Activated naive CD8-positive, alpha-beta T cell treated with anti-CD3 and anti-CD28 coated beads for 36 hours (primary cell): ENCODE measurements at places on chromosomes 11 and 22.

DNA sequence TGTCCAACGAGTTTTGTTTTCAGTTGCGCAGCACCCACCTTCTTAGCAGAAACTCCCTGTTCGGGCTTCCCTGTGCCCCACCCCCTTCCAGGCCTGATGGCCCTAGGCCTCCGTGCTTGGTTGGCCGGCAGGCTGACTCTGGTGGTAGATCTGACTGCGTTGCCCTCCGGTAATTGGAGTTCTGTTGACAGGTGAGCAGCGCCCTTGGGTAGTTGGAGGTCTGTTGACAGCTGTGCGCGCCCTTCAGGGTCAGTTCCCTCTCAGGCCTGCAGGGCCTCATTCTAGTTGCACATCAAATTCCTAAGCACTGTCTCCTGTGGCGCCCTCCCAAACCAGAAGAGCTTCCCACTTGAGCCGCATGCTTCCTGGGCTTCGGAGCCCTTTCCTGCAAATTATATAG is 776 bp downstream of the DGCR6 start:
- H3K36me3 ChIP-seq, result no peaks in the 10 kb centered on the region
- no peak for DNase-seq
- no peaks in the 10 kb centered on the region for H3K4me1 ChIP-seq
- H3K4me3 ChIP-seq, result no peak overlapping the region
- no peak overlapping the region for H3K27ac ChIP-seq

DNA sequence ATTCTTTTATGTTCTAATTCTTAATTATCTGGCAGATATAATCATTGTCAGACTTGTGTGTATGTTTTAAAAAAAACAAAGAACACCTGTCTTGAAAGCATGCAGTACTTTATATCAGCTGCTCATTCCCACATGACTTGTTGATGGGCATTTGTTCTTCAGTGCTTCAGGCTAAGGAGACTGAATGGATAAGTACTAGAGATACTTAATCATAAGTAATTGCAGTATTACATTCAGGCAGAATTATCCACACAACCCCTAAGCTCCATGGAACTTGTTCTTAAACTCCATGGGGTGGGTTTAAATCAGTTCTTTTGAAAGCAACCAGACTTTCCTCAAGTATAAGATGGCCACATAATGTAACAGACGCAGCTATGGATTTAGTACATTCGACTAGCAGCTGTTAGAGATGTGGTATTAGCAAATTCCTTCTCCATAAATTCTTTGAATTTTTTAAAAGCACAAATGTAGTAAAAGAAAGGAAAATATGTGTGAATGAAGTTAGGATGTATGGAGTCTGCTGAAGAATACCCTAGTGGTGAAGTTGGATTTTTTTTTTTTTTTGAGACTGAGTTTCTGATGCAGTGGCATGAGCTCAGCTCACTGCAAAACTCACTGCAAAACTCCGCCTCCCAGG is 3.0 kb downstream of the JAM3 start:
- no peak overlapping the region for H3K4me3 ChIP-seq
- DNase-seq, result no peak
- H3K36me3 ChIP-seq, result no peaks in the 10 kb centered on the region
- no peak overlapping the region for H3K27ac ChIP-seq
- peaks cover 14% of the 10 kb centered on the region for H3K4me1 ChIP-seq

DNA sequence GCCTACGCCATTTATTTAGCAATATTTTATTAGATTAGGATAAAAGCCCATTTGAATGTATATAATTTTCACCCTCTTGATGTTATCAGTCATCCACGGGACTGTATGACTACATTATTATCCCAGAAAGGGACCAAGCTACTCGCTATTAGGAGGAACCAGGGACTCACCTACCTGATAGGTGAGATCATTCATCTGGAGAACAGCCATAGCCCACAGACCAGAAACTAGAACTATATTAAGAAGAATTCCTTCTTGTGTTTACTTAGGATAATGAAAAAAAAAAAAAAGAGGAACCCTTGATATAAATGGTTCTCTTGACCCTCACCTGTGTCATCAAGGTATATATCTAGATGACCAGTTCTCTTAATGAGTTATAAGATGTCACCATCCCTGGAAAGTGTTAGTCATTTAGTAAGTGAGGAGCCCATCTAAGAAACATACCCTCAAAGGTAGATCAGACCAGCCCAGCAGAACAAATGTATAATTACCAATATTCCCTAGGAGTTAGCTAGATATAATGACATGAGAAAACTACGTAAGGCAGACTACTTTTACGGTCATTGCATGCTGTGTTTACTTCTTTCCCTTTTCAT is 8.0 kb downstream of the SIK3 start:
- H3K4me1 ChIP-seq, result peaks cover 63% of the 10 kb centered on the region
- no peak for DNase-seq
- H3K27ac ChIP-seq, result peak overlapping the region; percentile 31
- no peaks in the 10 kb centered on the region for H3K27me3 ChIP-seq
- no peak overlapping the region for H3K4me3 ChIP-seq

DNA sequence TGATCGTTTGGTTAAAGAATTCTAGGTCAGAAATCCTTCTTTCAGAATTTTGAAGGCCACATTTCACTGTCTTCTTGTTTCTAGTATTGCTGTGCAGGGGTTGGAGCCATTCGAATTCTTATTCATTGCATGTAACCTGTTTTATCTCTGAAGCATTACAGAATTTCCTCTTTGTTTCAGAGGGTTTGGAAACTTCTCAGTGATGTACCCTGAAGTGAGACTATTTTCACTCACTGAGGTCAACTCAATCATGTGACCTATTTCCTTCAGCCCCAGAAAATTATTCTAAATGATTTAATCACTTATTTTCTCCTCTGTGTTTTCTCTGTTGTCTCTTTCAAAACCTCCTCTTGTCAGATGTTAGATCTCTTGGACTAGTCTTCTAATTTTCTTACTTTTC is 147.8 kb downstream of the ENTHD1 start:
- H3K27me3 ChIP-seq, result no peaks in the 10 kb centered on the region
- no peak overlapping the region for H3K4me3 ChIP-seq

GRCh38 chr22:50701428-50702154 is 29.0 kb downstream of the SHANK3 start:
- no peak overlapping the region for H3K27ac ChIP-seq
- no peak overlapping the region for H3K4me3 ChIP-seq
- no peaks in the 10 kb centered on the region for H3K27me3 ChIP-seq

GRCh38 chr11:76978818-76979217 is 55.4 kb upstream of the B3GNT6 start:
- no peaks in the 10 kb centered on the region for H3K27me3 ChIP-seq
- no peak for DNase-seq
- no peak overlapping the region for H3K27ac ChIP-seq
- H3K4me3 ChIP-seq, result no peak overlapping the region
- H3K4me1 ChIP-seq, result no peaks in the 10 kb centered on the region

DNA sequence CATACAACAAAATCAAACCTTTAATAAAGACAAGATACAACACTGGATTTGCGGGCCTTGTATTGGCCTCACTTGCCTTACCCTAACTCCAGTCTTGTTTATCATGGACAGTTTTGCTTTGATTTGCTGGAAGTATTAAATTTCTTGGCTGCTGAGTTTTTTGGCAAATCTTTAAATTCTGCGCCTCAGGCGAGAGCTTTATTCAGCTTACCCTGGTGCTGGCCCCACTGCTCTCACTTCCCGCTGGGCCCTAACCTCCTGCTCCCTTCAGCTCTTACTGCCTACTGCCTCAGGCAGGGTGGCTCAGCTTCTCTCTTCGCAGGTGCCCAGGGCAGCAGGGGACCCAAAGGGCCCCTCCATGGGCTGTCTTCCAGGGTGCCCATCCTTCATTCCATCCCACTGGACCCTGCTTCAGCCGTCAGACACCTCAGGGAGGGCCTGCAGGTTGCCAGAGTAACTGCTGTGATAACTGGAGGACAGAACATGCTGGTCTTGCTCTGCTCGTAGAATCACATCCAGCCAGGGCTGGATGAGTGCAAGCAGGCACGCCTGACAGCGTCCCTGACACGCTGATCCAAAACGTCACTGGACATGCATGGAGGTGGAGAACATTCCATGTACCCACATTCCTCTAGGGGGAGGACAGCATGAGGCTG is 45.7 kb upstream of the TUB start:
- no peaks in the 10 kb centered on the region for H3K36me3 ChIP-seq
- H3K4me1 ChIP-seq, result peaks cover 3% of the 10 kb centered on the region
- peaks cover 25% of the 10 kb centered on the region for H3K27me3 ChIP-seq
- H3K27ac ChIP-seq, result no peak overlapping the region

DNA sequence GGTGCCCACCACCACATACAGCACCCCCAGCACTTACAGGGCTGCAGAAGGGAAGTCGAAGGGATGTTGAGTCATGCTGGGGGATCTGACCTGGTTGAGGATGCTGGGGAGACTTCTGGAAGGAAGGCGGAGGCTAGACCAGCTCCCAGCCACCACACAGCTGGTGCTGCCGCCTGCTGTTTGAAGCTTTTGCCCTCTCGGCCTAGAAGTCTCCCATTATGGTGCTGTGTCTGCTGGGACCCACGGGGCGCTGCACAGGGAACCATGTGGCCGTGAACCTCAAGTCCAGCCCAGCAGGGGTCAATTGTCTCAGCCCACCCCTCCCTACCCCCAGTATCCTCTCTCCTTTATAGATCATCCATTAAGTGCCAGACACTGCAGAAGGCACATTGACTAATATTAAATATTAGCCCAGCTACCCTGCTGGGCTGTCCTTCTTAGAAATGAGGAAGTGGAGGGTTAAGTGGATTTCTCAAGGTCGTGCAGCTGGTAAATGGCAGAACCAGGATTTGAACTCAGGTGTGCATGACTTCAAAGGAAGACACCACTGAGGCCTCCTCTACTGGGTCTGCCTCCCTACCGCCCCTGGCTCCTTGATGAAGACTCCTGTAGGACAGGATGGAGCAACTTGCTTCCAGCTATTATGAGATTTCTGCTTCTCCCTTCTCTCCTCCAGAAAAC is 49.7 kb downstream of the CYTH4 start:
- no peaks in the 10 kb centered on the region for H3K36me3 ChIP-seq
- no peak overlapping the region for H3K4me3 ChIP-seq
- H3K4me1 ChIP-seq, result peaks cover 6% of the 10 kb centered on the region

DNA sequence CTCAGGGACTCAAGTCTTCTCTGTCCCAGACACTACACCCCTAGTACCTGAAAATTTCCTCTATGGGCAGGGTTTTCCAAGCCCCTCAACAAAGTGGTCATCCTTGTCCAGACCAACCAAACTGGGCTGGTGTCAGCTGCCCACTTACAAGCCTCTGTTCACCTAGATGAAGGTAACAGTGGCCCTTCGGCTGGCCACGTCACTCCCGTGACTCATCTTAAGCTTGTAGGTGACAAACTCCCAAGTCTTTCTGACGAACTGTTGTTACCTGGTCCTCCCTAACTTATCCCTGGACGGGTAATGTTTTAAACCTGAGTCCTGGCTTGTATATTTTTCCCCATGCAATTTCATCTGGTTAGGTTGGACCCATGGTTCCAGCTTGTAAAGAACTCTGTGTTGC is 4.7 kb downstream of the CXCR5 start:
- no peak for DNase-seq
- peaks cover 54% of the 10 kb centered on the region for H3K4me1 ChIP-seq
- H3K4me3 ChIP-seq, result no peak overlapping the region

DNA sequence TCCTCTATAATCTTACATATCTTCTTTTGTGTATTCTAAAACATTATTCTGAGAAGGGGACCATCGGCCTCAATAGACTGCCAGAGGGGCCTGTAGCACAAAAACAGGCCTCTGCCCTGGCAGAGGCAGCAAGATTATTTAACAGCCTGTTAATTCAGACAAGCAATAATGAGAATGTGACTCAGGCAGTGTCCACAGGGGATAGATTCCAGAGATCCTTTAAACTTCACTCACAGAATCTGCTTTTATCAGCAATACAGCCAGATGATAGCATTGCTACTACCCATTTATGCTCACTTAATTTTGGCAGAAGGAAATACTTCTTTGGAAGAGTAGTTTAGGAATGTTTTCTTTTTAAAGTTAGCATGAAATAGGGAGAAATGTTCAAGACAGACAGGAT is 44.9 kb downstream of the AAMDC start:
- H3K27me3 ChIP-seq, result no peaks in the 10 kb centered on the region
- peaks cover 10% of the 10 kb centered on the region for H3K36me3 ChIP-seq
- no peak overlapping the region for H3K4me3 ChIP-seq
- DNase-seq, result no peak
- H3K27ac ChIP-seq, result peak overlapping the region; percentile 23

DNA sequence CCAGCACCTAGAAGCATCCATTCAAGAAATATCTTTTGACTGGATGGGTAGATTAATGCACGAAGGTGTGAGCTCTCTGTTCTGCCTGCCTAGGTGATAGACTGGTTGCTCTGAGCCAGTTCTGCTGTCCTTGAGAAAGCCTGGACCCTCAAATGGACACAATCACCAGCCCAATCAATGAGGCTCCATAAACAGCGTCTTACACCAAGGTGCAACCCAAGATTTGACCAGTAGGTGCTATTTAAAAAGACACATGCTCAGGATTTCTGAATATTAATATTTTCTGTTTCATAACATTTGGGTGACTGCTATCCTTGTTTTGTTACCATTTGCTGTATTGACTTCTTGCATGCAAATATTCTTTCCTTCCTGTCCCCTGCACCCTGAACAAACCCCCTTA is 39.0 kb downstream of the PAMR1 start:
- no peaks in the 10 kb centered on the region for H3K4me1 ChIP-seq
- no peak overlapping the region for H3K4me3 ChIP-seq
- H3K36me3 ChIP-seq, result no peaks in the 10 kb centered on the region
- no peak overlapping the region for H3K27ac ChIP-seq

- no peaks in the 10 kb centered on the region for H3K27me3 ChIP-seq
- peaks cover 6% of the 10 kb centered on the region for H3K36me3 ChIP-seq
- H3K4me3 ChIP-seq, result no peak overlapping the region
Observed at GRCh38 chr11:95182397-95182796, 48.6 kb downstream of the SESN3 start.

DNA sequence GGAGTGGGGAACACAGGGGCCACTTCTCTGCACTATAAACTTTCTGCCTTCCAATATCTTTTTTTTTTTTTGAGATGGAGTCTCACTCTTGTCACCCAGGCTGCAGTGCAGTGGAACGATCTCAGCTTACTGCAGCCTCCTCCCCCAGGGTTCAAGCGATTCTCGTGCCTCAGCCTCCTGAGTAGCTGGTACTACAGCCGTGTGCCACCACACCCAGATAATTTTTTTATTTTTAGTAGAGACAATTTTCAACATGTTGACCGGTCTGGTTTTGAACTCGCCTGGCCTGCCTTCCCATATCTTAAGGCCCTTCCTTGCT is 1.7 kb downstream of the SLC3A2 start:
- H3K36me3 ChIP-seq, result peaks cover 80% of the 10 kb centered on the region
- H3K4me3 ChIP-seq, result peak overlapping the region; percentile 100
- no peak for DNase-seq
- H3K4me1 ChIP-seq, result peaks cover 45% of the 10 kb centered on the region

- peak; percentile 31 for DNase-seq
- H3K4me3 ChIP-seq, result peak overlapping the region; percentile 96
- H3K27ac ChIP-seq, result peak overlapping the region; percentile 98
- H3K36me3 ChIP-seq, result peaks cover 87% of the 10 kb centered on the region
- no peaks in the 10 kb centered on the region for H3K27me3 ChIP-seq
- peaks cover 54% of the 10 kb centered on the region for H3K4me1 ChIP-seq
Observed at GRCh38 chr11:8683115-8683807, 669 bp downstream of the RPL27A start.
